ENCODE measurements at places on chromosomes 11 and 22.

- no peak for DNase-seq
Measured at GRCh38 chr11:133821776-133822175, 23.5 kb downstream of the SPATA19 start.

DNA sequence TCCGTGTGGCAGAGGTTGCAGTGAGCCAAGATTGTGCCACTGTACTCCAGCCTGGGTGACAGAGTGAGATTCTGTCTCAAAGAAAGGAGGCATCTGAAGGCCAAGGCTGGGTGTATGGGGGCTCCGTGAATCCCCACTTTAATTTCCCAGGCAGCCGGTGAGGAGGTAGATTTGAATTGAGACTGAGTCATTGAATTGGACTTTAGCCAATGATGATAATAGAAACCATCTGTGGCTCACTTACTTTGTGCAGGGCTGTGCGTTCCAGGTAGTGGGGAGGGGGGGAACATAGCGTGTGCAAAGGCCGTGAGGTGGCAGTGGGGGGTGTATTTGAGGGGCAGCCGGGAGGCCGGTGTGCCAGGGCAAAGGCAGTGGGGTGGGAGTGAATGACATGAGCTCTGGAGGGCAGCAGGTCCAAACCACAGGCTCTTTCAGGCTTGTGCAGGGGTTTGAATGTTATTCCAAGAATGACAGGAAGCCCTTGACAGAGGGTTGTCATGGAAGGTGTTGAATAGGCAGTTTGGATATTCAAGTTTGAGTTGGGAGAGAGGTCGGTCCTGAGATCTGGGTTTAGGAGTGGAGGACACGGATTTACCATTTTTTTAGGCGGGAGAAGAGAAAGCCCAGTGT, 6.1 kb downstream of the ARHGAP8 start:
- peak; percentile 9 for DNase-seq

DNA sequence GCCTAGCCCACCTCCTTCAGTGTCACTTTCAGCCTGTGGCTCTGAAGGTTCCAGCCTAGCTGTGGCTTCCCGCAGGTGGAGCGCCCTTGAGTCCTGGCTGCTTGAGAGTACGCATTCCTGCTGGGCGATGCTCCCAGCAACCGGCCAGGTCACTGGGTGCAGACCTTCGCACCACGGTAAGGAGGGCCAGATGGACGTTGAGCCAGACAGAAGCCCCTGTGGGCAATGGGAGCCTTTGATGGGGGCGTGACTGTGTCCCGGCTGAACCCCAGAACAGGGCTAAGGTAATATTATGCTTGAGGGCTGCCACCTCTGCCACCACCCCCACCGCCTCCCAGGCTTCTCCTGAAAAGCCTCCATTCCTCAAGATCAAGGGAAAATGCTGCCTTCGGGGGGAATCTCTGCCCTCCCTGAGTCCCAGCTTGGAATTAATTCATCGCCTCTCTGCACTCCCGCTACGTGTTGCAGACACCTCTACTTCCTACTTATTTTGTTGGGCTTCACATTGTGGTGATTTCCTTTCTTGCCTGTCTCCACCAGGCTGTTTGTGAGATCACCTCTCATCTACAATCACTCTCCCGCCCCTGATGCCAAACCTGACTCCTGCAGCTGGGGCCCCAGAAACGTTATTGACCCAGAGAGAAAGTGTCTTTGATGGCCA, 144.9 kb upstream of the NECTIN1 start:
- DNase-seq: no peak

- no peak for DNase-seq
Measured at GRCh38 chr22:46693634-46694415, 44.2 kb downstream of the CERK start.

- DNase-seq: no peak
Measured at GRCh38 chr11:93608364-93608763, 53.1 kb upstream of the CEP295 start.

GRCh38 chr11:9030601-9031000, 26.8 kb upstream of the NRIP3 start:
- DNase-seq: no peak

- DNase-seq: no peak
Measured at GRCh38 chr22:25942856-25943411, 200.9 kb downstream of the MYO18B start.

GRCh38 chr11:2273311-2273710, 2.9 kb upstream of the ASCL2 start:
- no peak for DNase-seq

- no peak for DNase-seq
Measured at GRCh38 chr22:48263791-48264351, 1501.4 kb downstream of the TBC1D22A start.

- DNase-seq: no peak
Measured at GRCh38 chr11:86292912-86293616, 9.0 kb upstream of the HIKESHI start.

- no peak for DNase-seq
Measured at GRCh38 chr11:80617156-80617555, 1176.3 kb upstream of the TENM4 start.

DNA sequence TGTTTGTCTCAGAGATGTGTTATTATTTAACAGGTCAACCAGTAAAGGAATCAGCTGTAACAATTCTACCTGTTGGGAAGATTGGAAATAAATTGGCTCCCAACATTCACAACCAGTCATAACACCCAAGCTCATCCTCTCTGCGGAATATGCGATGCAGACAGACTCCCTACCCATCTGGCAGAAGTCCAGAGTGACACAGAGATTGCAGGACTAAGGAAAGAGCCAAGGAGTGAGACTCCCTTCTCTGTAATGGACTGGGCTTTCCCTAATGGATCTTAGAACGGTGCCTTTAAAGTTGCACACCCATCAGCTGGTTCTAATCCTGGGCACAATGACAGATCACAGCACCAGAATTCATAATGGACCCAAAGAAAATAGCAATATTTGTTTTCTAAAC, 27.8 kb upstream of the UBASH3B start:
- DNase-seq: no peak

- peak; percentile 15 for DNase-seq
Measured at GRCh38 chr11:107752949-107753822, 41.3 kb upstream of the SLN start.

DNA sequence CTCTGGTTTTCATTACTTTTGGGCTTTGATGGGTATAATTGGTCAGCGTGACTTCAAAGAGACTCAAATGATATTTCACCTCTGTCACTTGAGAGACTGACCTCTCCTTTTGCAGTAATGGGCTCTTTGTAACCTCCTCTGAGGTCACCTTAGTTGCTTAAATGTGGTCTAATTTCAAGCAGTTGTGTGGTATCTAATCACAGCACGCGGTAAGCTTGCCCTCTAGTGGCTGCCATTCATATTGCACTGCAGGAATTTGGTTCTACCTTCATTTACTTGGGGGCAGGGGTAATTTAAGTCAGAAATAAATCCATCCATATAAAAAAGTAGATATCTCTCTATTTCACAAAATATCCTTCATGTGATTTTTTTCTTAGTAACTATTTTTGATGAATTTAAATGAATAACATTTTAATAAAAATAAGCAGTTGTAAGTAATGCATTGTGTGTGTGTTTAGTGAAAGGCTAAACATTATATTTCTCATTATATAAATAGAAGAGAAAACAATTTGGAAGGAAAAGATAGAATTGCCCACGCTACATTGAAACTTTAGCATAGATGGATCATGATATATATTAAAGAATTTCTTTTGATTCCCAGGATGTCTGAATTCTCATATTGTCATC, 55.0 kb upstream of the ANO3 start:
- peak; percentile 72 for DNase-seq

- peak; percentile 18 for DNase-seq
Measured at GRCh38 chr22:35467681-35468434, 67.9 kb downstream of the MCM5 start.

GRCh38 chr11:103961010-103961409, 75.4 kb upstream of the DDI1 start:
- DNase-seq: peak; percentile 93

DNA sequence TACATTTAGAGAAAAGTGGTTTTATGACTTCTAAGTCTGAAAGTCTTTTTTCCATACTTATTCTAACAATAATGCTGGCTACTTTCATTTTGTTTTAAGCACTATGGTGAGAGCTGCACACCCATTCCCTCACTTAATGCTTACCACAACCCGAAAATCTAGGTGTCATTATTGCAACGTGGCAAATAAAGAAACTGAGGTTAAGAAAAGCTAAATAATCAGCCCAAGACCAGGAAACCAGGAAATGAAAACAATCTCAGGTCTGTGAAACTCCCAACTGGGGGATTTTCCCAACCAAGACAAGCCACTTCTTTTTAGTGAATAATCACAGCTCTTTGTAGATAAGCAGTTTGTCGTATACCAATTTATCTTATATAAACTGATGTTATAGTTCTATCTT, 126.3 kb downstream of the SLC1A2 start:
- no peak for DNase-seq

DNA sequence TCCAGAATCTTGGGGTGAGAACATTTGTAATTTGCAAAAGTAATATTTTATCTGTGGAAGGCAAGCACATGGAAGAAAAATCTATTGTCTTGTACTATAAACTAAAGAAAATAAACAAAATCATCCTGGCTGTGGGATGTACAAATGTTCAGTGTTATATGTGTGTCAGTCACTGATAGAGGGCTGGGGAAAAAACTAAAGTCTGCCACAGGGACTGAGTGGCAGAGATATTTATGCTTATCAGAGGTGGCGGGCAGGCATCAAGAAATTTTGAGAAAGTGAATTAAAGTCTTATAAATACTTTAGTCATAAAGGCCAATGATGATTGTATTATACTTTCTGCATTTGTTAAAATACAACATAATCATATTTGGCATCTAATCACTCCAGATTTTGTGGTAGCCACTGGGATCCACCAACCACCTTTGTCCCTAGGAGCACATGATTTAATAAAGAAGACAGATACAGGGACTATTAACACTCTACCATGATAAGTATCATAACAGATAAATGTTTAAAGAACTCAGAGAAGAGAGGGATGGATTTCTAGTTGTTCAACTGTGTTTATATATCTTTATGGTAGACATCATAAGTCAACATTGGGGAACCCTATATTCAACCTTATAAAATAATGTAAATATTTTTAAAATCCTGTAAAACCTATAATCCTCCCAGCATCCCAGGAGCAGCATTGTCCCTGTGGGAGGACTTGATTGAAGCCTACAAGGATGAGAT, 2.6 kb upstream of the ENDOD1 start:
- DNase-seq: no peak

DNA sequence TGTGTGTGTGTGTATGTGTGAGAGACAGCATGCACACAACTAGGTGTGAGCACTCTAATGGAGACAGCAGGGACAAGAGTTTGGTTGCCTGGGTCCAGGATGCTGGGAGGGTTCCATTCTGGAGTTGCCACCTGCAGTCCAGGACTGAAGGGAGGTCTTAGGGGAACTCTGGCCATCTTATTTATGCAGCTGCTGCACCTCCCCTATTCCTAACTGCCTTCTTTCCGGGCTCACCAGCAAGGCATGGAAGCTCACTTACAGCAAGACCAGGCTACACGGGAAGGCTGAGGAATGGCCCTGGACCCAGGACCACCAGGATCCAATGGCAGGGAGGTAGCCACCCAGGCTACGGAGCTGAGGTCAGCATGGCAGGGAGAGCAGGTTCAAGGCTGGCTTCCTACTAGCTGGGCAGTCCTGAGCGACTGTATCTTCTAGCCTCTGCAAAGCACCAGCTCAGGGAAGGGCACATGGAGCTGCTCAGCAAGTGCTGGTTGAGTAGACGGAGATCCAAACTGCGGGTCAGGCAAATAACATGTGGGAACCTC, 42.2 kb upstream of the B3GAT1 start:
- no peak for DNase-seq

GRCh38 chr22:23774114-23774921, 1.7 kb downstream of the MMP11 start:
- DNase-seq: no peak

GRCh38 chr11:823441-824291, 4.1 kb upstream of the CRACR2B start:
- DNase-seq: no peak

DNA sequence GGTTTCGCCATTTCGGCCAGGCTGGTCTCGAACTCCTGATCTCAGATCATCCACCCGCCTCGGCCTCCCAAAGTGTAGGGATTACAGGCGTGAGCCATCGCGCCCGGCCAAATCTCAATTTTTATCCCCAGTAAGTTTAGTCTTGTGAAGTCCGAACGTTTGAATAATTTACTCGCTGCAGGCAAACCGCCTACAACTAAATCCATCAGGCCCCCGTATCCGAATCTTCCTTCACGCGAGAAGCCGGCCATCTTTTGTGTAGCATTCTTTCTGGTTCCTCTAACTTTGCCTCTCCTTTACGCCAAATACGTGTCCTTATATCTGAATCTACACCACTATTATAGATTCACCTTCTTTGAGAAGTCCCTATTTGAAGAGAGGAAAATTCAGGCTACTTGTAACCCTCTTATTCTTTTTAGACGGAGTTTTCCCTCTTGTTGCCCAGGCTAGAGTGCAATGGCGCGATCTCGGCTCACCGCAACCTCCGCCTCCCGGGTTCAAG, 581 bp upstream of the EIF3L start:
- DNase-seq: no peak

- no peak for DNase-seq
Measured at GRCh38 chr11:93537767-93538261, 5.4 kb downstream of the SMCO4 start.

GRCh38 chr11:65184146-65184545, 2.4 kb downstream of the CAPN1 start:
- no peak for DNase-seq

GRCh38 chr11:109785714-109786113, 307.5 kb upstream of the ZC3H12C start:
- peak; percentile 24 for DNase-seq

- peak; percentile 44 for DNase-seq
Measured at GRCh38 chr11:19742588-19743292, 30.1 kb downstream of the NAV2 start.

GRCh38 chr11:102007567-102008437, 39.4 kb upstream of the CFAP300 start:
- peak; percentile 71 for DNase-seq

DNA sequence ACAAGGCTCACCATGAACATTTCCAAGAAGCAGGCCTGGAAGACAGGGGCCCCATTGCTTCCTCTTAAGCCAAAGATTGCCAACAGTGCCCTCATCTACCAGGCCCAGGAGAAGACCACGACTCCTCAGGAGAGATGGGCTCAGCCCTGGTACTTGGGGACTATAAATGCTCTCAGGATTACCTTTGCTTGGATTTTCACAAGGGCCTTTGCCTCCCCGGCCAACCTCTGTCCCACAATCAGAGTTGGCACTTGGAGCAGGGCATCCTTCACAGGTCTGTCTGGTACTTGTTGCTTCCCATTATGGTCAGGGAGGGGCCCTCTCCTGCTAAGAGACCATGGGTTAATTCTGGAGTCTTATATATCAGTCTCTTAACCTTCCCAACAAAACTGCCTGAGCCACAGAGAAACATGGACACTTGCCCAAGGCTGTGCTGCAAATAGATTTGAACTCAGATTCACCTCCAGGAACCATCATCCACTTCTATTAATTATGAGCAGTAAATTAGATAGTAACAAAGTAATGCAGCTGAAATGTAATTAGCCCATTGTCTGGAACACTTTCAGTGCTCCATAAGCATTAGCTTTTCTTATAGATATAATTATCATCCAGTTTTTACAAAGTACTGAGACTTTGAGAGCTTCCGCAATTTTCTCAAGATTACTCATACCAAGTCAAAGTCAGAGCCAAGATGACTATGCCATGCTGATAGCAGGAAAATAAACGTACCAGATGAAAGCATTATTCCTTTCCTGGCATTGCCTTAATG, 33.5 kb downstream of the POU2AF3 start:
- DNase-seq: no peak

GRCh38 chr22:50620593-50621355, 7.2 kb downstream of the ARSA start:
- peak; percentile 36 for DNase-seq
